ENCODE measurements at places on chromosomes 11 and 22.
A peak's percentile ranks its signal among the peaks of the same experiment; 100 is the strongest.

GRCh38 chr11:72743321-72744221 lies 8.6 kb downstream of the ARAP1 start:
- no peak for DNase-seq

- DNase-seq: no peak
These were observed 32.4 kb upstream of the ETS1 start for GRCh38 chr11:128619540-128620308.

DNA sequence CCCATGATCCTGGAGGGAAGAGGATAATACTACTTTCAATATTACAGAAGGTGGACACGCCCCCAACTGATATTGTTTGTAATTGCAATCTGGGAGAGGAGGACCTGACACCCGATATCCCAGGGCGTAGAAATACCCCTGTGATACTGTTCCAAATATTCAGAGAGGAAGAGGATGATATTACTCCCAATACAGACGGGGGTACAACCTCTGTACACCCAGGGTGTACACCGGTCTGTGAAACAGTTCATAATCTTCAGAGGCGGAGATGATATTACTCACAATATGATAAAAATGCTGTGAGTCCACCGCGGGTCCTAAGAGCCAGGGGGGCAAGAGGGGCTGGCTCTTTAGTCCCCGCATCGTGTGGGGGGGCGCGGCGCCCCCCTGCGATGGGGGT lies 57.2 kb upstream of the ALDH3B2 start:
- DNase-seq: no peak

GRCh38 chr11:116653206-116653605 lies 119.6 kb downstream of the BUD13 start:
- DNase-seq: no peak

GRCh38 chr11:111801135-111801534 lies 34.9 kb upstream of the PPP2R1B start:
- no peak for DNase-seq

GRCh38 chr11:100980156-100980555 lies 149.5 kb downstream of the PGR start:
- DNase-seq: no peak

- DNase-seq: no peak
These were observed 163.2 kb downstream of the FEZ1 start for GRCh38 chr11:125332821-125333220.

- DNase-seq: no peak
These were observed 25.3 kb upstream of the PRR5 start for GRCh38 chr22:44676441-44677352.

GRCh38 chr22:29838599-29838956 lies 504 bp upstream of the ASCC2 start:
- DNase-seq: no peak

DNA sequence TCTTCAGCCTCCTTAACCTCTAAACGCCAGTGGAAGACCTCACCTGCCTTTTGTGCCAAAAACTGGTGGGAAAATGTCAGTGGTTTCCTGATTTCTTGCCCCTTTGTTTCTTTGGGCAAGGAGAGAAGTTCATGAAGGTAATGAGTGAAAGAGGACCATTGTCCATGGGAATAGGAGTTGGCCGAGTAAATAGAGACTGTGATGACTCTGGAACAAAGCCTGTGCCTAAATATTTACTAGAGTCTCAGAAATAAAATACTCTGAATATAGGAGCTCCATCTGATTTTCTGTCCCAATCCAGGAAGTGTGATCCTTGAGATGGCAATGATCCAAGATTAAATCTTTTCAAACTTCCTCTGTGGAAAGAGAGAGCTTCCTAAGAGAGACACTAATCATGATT lies 12.0 kb downstream of the SLC5A1 start:
- no peak for DNase-seq

- no peak for DNase-seq
These were observed 36.7 kb upstream of the GCAT start for GRCh38 chr22:37771081-37771480.

GRCh38 chr11:17418444-17419081 lies 30.1 kb upstream of the KCNJ11 start:
- no peak for DNase-seq

- DNase-seq: no peak
These were observed 57.9 kb downstream of the PANX1 start for GRCh38 chr11:94186342-94187203.

GRCh38 chr11:120329556-120329955 lies 4.5 kb downstream of the TLCD5 start:
- DNase-seq: no peak

DNA sequence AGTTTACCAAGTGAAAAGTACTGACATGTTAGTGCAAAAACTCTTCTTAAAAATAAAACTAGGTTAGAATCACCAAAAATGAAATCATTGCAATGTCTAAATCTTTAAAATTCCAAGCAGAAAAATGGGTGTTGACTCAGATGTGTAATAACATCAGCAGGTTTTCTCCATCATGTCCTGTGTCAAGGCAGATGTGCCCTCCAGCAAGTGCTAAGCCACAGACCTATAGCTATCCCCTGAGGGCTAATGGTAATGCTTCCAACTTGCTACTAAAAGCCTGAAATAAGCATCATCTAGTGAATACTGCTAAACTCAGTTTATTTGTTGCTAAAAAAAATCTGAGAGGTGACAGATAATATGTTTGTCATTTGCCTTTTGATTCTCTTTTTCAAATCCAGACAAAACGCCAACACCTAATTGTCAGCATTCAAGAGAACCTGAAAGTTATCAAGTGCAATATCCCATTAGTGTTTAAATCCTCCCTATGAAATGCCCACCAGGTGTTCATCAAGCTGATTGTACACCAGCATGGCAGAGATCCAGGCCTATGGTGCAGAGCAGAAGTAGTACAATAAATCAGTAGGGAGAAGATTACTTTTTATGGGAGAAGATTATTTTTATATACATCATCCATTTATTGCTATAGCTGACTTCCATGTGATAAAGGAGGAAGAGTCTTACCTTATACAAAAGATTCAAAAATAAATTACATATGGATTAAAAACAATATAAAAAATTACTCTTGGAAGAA lies 55.1 kb upstream of the SYT9 start:
- DNase-seq: no peak

DNA sequence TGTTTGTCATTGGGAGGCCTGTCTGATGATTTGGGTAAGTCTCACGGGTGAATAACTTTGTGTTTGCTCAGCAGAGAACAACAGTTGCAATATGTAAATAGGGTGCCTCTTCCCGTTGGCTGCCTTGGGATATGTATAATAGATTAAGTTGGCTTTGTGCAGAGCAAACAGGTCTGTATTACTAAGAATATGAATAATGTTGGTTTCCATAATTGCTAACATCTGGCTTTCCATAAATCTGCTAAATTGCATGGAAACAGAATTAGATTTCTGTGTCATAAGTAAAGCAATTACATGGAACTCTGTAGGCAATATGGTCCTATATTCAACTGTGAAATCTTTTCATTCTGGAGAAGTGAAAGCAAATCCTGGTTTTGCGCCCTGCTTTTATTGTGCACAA lies 636.0 kb upstream of the ANO5 start:
- DNase-seq: no peak

GRCh38 chr11:127866109-127866508 lies 721.2 kb downstream of the ETS1 start:
- no peak for DNase-seq

GRCh38 chr11:14635546-14635945 lies 8.1 kb upstream of the PDE3B start:
- DNase-seq: no peak

- DNase-seq: no peak
These were observed 18.7 kb downstream of the DRICH1 start for GRCh38 chr22:23613193-23613972.

DNA sequence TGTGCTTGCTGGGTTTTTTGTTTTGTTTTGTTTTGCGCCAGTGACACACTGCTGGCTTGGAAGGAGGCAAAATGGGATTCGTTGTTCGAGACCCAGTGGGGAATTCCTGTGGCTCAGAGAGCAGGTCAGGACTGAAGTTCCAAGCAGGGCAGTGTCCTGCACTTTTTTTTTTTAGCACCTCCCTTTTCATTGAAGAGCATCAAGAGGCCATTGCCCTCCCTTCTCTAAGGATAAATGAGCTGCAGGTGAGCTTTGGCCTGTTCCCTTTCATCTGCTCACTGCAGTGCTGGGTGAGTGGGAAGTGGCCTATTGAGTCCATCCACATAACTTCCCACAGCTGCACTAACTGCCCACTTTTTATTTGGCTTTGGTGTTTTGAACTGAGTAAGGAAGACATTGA lies 87.8 kb downstream of the ARHGAP42 start:
- DNase-seq: no peak

- DNase-seq: peak; percentile 84
These were observed 41.1 kb downstream of the TST start for GRCh38 chr22:36977947-36978660.

- DNase-seq: no peak
These were observed 18.5 kb upstream of the QSER1 start for GRCh38 chr11:32874132-32874531.

DNA sequence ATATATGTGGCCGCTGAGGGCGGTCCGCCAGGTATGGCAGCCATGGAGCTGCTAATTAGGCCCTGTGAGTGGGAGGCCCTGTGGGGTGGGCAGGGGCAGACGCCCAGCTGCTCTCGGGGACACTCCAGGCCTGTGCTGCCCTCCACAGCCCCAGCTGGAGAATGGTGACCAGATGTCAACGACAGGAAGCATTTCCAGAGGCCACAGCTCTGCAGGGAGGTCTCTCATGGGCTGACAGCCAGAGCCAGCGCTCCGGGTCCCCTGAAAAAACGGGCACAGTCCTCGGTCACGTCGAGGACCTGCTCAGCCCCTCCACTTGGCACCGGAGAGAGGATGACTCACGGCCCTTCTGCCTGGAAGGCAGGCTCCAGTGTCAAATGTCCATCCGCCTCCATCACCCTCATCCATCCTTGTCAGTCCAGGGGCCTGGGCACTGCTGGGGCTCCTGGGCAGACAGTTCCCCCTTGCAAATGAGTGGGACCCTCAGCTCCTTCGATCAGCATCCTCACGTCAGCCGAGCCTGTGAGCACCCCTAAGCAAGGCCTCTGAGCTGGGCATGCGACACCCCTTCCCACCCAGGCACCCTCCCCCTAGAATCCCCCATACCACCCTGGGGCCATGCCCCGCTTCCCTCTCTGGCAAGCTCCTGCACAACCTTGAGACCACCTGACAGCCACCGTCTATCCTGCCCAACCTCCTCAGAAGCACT lies 1.9 kb downstream of the BID start:
- no peak for DNase-seq

DNA sequence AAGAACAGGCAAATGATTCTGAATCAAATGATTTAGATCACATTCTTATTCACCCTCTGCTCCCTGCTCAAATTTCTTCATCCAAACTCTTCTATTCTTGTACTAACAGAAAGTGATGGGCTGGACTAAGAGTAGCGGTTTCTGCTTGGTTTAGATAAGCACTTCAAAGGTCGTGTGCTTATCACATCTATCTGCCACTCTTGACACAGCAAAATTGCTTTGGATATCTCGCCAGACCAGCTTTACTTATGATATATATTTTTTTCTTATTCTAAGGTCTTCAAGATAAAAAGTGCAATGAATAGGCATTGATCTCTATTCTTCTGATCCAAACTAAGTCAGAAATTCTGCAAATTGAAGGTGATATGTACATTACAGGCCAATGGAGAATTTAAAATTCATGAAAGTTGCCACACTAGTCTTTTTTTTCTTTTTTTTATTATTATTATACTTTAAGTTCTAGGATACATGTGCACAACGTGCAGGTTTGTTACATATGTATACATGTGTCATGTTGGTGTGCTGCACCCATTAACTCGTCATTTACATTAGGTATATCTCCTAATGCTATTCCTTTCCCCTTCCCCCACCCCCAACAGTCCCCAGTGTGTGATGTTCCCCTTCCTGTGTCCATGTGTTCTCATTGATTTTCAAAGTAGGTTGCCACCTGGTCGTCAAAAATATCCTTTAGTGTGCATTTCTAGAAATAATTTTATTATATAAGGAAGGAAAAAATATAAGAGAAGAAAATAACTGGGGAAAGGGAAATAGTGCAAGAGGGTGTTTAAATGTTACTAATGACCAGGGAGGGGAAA lies 1941.0 kb upstream of the RAG2 start:
- DNase-seq: no peak

GRCh38 chr11:73244589-73245240 lies 26.6 kb downstream of the P2RY2 start:
- DNase-seq: no peak

DNA sequence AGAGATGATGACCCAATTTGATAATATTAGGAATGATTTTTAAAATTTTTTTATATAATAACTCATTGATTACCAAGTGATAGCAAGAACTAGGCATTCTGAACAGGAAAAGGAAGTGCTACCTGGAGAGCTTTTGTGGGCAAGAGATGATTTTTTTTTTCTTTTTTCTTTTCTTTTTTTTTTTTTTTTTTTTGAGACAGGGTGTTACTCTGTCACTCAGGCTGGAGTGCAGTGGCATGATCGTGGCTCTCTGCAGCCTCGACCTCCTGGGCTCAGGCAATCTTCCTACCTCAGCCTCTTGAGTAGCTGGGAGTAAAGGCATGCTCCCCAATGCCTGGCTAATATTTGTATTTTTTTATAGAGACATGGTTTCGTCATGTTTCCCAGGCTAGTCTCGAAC lies 40.4 kb downstream of the TNRC6B start:
- DNase-seq: no peak

GRCh38 chr11:122215244-122215992 lies 99.4 kb upstream of the BLID start:
- DNase-seq: no peak

DNA sequence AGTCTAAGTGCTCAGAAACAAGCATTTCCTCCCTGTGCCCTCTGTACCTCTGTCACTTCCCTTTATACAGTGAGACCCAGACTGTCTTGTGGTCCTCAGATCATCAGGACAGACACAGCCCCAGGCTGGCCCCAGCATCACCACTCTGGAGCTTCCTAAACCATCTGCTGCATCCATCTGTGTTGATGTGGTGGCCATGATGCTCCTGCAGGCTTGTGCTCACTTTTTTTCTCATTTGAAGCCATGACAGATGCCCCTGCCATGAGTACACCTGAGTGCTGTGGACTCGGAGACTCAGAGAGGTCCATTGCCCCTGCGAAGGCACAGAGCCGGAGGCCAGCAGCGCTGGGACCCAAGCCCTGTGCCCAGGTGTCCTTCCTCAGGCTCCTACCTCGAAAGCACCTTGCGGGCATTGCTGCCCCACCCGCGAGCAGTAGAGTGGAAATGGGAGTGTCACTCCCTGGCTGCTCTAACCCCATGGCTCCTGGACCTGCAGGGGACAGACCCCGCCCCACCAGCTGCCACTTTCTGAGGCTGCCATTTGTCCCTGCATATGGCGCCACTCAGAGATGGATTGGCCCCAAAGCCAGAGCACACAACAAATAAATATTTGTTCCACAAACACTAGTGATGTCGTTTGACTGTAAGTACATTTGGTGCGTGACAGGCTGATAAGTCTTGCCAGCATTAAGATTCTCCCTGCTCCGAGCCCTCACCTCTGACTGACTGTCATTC lies 593.5 kb downstream of the TBC1D22A start:
- DNase-seq: no peak

- no peak for DNase-seq
These were observed 22.9 kb upstream of the ASPHD2 start for GRCh38 chr22:26406118-26406517.

GRCh38 chr11:83024270-83024854 lies 47.3 kb downstream of the RAB30 start:
- DNase-seq: no peak

GRCh38 chr11:114187173-114187572 lies 109.0 kb upstream of the NNMT start:
- DNase-seq: no peak

GRCh38 chr22:50217543-50218152 lies 16.8 kb downstream of the SELENOO start:
- no peak for DNase-seq
